Activated naive CD8-positive, alpha-beta T cell treated with anti-CD3 and anti-CD28 coated beads for 36 hours (primary cell): ENCODE measurements at places on chromosomes 16 and 17. TPM values are rescaled to one million over a fixed set of nuclear protein-coding genes. Genes with fewer than 3 reads are reported as not detected.

The MT1A gene
- not detected for total RNA-seq

The TPSG1 gene
- total RNA-seq, result not detected

The KRTAP2-1 gene
- not detected for total RNA-seq

The UMOD gene
- not detected for total RNA-seq

The OSGIN1 gene
- total RNA-seq, result 1.8 TPM

The TNFSF12 gene
- total RNA-seq, result 15.1 TPM

The C16orf54 gene
- 17.3 TPM for total RNA-seq

The IKZF3 gene
- 43.9 TPM for total RNA-seq

The GNG13 gene
- not detected for total RNA-seq

The MTMR4 gene
- total RNA-seq, result 72.2 TPM

The CSH2 gene
- not detected for total RNA-seq

The ASIC2 gene
- total RNA-seq, result not detected

The MYOCD gene
- total RNA-seq, result not detected

The WDR59 gene
- total RNA-seq, result 58.3 TPM

The NBR1 gene
- total RNA-seq, result 36.7 TPM

The NECAB2 gene
- total RNA-seq, result not detected

The NLRP1 gene
- 18.8 TPM for total RNA-seq

The CDC6 gene
- total RNA-seq, result 149 TPM

The CA7 gene
- total RNA-seq, result not detected

The CYBA gene
- 204 TPM for total RNA-seq

The SMIM36 gene
- not detected for total RNA-seq

The TAT gene
- not detected for total RNA-seq

The ODF4 gene
- not detected for total RNA-seq

The FA2H gene
- total RNA-seq, result not detected

The NPIPA2 gene
- 2.0 TPM for total RNA-seq

The KRT15 gene
- total RNA-seq, result not detected

The CCL17 gene
- total RNA-seq, result not detected

The INCA1 gene
- total RNA-seq, result 0.36 TPM

The GINS2 gene
- 74.1 TPM for total RNA-seq

The PLK1 gene
- 96.5 TPM for total RNA-seq

The CBX2 gene
- 5.4 TPM for total RNA-seq

The CTF1 gene
- 0.16 TPM for total RNA-seq

The SLC5A11 gene
- not detected for total RNA-seq

The DBF4B gene
- 21.9 TPM for total RNA-seq

The ITGAL gene
- 235 TPM for total RNA-seq

The PRSS27 gene
- 1.9 TPM for total RNA-seq

The PARD6A gene
- total RNA-seq, result 9.4 TPM

The PLXDC1 gene
- total RNA-seq, result 0.54 TPM

The GP2 gene
- not detected for total RNA-seq

The FLYWCH2 gene
- total RNA-seq, result 18.3 TPM

The FAM20A gene
- total RNA-seq, result not detected

The CD300H gene
- total RNA-seq, result not detected

The PCGF2 gene
- 0.74 TPM for total RNA-seq

The SPATA22 gene
- 0.16 TPM for total RNA-seq

The SF3B3 gene
- 545 TPM for total RNA-seq
